ENCODE measurements at places on chromosomes 7 and 10.

GRCh38 chr7:114649689-114650088 is 235.1 kb downstream of the FOXP2 start:
- DNase-seq, result no peak

- DNase-seq, result no peak
Measured at GRCh38 chr7:29573567-29573966, 9.9 kb downstream of the PRR15 start.

GRCh38 chr10:75405598-75406461 is 4.3 kb upstream of the ZNF503 start:
- no peak for DNase-seq

GRCh38 chr7:45696476-45696875 is 122.3 kb downstream of the ADCY1 start:
- no peak for DNase-seq

- DNase-seq, result no peak
Measured at GRCh38 chr10:29925771-29926692, 133.4 kb downstream of the JCAD start.

GRCh38 chr7:19215412-19215811 is 70.2 kb upstream of the FERD3L start:
- DNase-seq, result no peak

DNA sequence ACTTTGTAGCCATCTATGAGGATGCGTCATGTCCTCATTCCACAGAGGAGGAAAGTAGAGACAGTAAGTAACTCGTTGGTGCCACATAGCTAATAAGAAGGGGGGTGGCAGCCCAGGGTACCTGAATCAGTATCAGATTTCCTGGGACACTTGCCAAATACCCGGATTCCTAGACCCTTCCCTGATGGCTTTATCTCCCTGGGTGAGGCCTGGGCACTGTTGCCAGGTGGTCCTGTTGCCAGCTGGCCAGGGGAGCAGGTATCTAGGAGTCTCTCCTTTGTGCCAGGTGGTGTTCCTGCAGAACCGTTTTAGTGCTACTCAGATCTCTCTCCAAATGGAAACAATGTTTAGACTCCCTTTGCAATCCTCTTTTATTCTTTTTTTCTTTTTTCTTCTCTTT is 12.7 kb downstream of the SLC29A3 start:
- no peak for DNase-seq

- DNase-seq, result no peak
Measured at GRCh38 chr10:52774600-52775106, 2.1 kb upstream of the MBL2 start.

All from iPS DF 19.7 (cell line).